ENCODE measurements at places on chromosomes 2 and 18.

DNA sequence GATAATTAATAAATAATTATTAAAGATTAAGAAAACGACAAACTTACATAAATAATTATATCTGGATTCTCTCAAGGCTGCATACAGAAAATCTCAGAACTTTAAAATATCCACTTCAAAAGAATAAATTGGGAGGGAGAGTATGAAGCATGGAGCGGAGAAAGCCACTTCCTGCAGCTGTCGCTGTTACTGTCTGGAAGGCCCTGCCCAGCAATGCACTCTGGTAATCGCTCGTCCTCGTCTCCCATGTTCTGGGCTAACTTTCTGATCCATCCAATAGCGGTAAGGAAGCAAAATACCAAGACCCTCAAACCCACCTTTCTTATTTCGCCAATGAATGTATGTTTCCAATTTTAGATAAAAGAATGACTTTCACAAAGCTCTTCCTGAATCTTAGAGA is 26.7 kb downstream of the CYRIA start:
- DNase-seq: no peak

DNA sequence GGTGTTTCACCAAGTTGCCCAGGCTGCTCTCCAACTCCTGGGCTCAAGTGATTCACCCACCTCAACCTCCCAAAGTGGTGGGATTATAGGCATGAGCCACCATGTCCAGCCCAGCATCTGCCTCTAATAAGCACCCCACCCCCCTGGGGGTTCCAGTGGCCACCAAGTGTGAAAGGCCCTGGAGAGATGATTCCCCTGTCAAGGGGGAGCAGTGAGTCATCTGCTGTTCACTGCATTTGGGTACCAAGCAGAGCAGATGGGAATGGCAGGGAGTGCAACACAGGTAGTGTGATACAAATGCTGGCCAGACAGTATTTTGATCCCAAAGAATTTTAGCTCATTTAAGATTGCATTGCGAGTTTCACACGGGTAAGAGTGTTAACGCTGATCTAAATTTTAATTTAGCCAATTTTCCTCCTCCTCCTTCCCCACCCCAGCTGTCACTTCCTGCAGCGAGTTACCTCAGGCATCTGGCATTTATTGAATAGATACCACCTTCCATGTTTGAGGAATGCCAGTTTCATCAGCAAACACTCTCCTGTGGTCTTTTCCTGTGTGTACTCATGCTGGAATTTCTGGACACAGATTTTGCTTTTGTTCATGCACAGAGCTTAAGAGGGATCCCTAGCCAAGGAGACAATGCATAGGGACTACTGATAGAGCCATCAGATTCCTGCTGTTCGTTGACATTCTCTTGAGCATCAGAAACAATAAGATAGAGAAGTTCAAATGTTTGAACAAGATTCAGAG is 32.4 kb upstream of the NCK2 start:
- DNase-seq: peak; percentile 33

DNA sequence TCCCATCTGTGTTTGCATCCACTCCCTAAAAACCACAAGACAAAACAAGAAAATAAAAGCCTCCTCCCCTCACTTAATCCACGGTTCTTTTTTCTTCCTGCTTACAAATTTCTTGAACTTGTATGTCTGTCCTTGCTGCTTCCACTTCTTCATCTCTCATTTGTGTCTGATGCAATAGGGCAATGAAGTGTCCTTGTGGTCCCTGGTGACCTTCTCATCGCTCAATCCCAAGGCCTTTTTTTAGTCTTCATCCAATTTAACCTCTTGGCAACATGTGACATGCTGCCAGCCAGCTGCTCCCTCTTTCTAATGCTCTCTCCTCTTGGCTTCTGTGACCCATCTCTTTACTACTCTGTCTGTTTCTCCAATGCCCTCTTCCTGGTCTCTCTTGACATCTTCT is 87.6 kb downstream of the SEMA4F start:
- DNase-seq: peak; percentile 97

- DNase-seq: no peak
Observed at GRCh38 chr2:238894226-238894949, 46.5 kb downstream of the TWIST2 start.

DNA sequence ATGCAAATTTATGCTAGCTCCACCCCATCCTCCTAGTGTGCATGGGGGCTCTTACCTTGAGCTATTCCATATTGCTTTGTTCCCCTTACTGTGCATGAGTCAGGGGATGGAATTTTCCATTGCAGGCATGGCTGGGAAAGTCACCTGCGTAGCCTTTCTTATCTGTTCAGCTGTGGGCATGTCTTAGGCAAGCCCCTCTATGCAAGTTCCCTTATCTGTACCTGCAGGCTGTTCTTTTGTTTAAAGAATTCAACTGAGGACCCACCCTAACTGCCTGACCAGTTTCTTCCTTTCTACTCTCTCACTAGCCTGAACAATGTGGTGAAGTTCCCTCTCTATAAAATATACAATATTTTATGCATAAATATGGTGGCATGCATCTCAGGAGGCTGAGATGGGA is 54.2 kb upstream of the CDCA7 start:
- DNase-seq: no peak

GRCh38 chr2:167890739-167891138 is 356.7 kb downstream of the STK39 start:
- no peak for DNase-seq

- DNase-seq: no peak
Observed at GRCh38 chr2:219968685-219969345, 341.4 kb downstream of the SLC4A3 start.

GRCh38 chr18:23403310-23403709 is 49.8 kb upstream of the RIOK3 start:
- DNase-seq: no peak

DNA sequence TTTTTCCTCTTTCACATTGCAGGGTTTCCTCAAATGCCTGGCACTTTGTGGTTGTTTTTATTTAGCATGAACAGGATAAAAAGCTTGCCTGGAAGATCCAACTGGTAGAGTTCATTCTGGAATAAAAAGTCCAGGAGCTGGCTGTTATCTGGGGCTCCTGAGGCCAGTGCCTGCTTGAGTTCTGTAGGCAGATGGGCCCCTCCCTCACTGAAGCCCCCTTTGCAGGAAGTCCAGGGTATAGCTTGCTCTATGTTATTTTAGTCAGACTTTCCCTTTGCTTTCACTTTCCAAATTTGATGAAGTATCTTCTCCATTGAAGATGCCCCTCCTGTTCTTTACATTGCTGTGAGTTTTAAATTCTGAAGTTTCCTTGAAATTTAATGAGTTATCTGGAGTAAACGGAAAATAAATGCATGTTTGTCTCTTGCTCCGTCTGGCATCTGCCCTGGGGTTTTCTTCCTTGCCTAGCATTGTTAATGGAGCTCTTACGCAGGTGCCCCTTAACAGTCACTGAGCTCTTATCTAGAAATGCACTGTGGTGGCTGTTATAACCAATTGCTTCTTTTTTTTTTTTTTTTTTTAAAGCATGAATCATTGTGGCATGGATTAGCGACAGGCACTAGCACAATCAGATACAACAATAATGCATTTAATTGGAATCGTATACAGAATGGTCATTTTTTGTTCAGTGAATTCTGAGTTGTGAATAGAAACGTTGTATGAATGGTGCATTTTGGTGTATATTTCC is 27.0 kb upstream of the LPIN1 start:
- no peak for DNase-seq

- DNase-seq: no peak
Observed at GRCh38 chr18:44802508-44802907, 121.8 kb downstream of the SETBP1 start.

- DNase-seq: no peak
Observed at GRCh38 chr2:715038-715437, 37.8 kb upstream of the TMEM18 start.

DNA sequence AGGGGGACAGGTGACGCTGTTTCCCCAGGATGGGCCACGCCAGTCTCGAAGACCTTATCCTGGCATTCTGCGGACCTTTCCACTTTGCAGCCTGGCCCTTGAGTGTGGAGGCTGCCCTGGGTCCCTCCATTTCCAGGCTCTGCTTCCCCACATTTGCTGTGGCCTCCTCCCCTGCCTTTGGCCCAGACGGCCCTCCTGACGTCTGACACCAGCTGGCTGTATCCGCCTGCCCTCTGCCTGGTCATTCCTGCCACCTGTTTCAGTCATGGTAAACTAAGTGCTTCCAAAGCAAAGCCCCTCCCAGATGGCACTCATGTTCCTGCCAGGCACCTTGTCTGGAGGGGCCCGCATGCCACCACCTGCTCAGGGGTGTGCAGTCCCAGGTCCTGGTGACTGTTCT is 95.1 kb downstream of the ASB1 start:
- DNase-seq: no peak

GRCh38 chr2:201517094-201517493 is 65.6 kb downstream of the STRADB start:
- DNase-seq: no peak
